ENCODE measurements at places on chromosomes 3 and 15. TPM values are rescaled to one million over a fixed set of nuclear protein-coding genes. Genes with fewer than 3 reads are reported as not detected.
A peak's percentile ranks its signal among the peaks of the same experiment; 100 is the strongest.

- no peak for DNase-seq
Observed at GRCh38 chr3:150146991-150147761, 176.5 kb upstream of the PFN2 start.

- peak; percentile 98 for DNase-seq
Observed at GRCh38 chr15:70097321-70098152, at the start of gene TLE3. TLE3 (minus strand) TSS chr15:70097917; CDS start chr15:70096798, 1,119 bp downstream.

- peak; percentile 41 for DNase-seq
Observed at GRCh38 chr15:77022646-77023575, 28.0 kb downstream of the PSTPIP1 start.

The ADAMTS17 gene
- 3.8 TPM for total RNA-seq

GRCh38 chr3:88991496-88991895, 115.9 kb upstream of the EPHA3 start:
- no peak for DNase-seq

DNA sequence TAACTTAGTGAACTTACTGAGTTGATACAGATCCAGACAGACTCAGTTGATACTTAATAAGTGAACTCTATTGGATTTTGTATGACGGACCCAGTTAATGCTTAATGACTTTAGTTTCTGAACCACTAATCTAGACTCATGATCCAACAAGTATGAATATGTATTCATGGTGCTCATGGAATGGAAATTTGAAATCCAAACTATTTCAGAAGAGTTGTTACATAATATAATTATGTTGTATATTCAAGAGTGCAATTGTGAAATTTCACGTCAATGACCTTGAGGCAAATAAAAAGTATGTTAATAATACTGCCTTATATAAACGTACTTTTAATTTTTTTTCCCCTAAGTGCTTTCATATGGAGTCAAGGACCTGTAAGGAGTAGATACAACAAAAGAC, 78.8 kb downstream of the THRB start:
- DNase-seq, result no peak

The MYRIP gene
- 1.9 TPM for total RNA-seq

The CAPN3 gene
- total RNA-seq, result 32.9 TPM

GRCh38 chr15:66775127-66776105, 73.4 kb downstream of the SMAD6 start:
- DNase-seq, result no peak

DNA sequence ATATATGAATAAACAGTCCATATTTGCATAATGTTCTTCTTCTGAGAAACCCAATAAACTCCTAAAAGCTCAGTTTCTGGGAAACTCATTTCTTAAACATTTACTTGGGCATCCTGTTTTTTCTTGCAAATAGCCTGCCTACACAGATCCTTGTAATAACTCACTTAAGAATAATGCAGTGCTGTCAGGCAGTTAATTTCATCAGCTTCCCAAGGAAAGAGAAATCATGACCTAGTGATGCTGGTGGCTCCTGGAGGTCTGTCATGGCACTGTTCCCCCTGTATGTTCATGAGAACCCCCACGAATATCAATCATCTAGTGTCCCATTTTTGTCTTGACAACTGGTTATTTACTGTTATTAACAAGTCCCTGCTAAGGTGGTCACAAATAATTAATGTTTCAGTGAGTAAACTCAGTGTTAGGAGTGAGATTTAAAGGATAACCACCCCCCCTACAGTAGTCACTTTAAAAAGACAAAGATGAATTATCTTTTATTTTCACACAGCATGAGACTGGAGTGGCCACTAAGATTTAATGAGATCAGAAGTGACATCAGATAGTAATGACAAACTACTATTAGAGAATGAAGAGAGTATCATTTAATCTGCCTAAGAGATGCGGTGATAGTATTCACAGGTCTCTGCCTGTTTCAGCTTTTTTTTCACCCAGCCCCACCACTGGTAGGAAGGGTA, 279.5 kb upstream of the NECTIN3 start:
- no peak for DNase-seq

DNA sequence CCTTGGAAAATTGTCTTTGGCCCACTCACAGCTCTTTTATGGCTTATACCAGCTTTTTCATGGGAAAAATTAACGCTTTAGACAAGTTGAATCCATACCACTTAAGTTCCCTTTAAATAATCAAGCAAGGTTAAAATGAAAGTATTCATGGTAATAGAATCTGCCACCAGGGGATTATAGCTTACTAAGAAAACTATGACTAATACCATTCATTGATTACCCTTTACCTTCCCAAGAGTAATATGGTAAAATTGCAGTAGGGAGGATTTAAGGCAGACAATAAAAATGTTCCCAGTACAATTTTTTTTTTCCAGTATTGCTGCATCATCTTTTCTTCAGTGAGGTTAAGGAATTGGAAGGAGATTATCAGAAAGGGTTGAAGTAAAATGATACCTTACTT, 641.1 kb upstream of the NAALADL2 start:
- DNase-seq, result no peak

DNA sequence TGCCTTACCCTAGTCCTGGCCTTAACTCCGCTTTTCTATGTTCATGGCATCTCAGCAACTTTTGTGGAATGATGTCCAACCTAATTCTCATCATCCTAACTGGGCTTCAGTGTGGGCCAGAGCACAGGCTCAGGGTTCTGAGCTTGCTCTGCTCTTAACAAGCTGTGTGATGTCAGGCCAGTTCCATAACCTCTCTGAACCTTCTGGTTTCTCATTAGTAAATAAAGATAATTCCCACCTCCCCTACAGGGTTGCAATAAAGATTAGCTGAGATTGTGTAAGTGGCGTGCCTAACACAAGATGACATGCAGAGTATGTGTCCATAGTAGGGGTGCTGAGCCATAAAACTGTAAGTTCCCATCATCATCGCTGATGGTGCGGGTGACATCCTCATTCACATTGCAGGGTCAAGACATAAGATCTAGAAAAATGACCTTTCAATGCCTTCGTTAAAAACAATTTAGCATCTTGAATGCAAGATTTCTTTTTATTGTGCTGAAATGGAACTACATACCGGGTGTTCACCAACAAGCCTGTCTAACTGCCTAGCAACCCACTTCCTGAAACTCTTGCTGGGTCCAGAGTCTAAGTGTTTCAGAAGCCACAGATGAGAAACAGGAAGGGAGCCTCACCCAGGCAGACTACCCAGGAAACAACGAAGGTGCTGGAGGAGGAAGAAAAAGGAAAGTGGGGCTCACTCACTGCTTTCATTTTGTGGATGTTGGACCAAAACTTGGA, 36.2 kb downstream of the CDCP1 start:
- no peak for DNase-seq

- DNase-seq, result no peak
Observed at GRCh38 chr3:185561958-185562357, 9.6 kb upstream of the LIPH start.

DNA sequence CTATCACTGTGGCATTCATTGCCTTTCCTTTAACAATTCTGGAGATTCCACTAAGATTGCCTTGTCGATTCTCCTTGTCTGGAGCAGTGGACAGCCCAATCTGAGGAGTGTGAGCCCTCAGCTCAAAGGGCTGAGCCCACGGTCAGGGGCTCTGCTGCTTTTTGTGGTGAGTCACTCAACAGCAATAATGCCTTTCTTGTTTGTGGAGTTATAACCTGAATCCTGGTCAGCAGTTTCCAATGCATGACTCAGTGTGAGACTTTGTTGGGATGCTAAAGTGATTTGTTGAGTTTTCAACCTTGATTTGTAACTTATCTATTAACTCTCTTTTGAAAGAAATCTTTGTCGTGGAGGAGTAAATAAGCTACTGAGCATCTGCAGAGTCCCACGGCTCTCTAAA, 183.5 kb downstream of the TJP1 start:
- no peak for DNase-seq

The P3H2 gene
- 29.1 TPM for total RNA-seq

DNA sequence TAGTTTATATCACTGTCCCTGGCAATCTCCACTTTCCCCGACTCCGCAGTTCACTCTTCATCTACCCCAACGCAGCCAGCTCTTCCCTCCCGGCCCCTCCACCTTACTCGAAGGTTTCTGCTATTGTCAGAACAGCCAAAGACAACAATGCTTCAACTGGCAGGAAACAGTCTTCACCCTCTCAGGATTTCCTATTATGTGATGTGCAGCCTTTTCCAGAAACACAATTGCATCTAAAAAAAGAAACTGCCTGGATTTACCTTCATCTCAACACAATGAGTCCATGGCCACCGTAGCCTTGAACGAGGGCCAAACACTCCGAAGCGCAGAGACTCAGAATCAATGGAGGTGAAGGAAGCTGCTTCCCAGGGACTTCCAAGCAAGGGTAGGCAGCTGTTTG, 182.1 kb upstream of the TSC22D2 start:
- DNase-seq, result no peak

GRCh38 chr3:149414557-149415231, 37.2 kb upstream of the TM4SF1 start:
- DNase-seq, result no peak

The CCDC80 gene
- 247 TPM for total RNA-seq

- DNase-seq, result no peak
Observed at GRCh38 chr3:114499976-114500375, 206.1 kb downstream of the TIGIT start.

DNA sequence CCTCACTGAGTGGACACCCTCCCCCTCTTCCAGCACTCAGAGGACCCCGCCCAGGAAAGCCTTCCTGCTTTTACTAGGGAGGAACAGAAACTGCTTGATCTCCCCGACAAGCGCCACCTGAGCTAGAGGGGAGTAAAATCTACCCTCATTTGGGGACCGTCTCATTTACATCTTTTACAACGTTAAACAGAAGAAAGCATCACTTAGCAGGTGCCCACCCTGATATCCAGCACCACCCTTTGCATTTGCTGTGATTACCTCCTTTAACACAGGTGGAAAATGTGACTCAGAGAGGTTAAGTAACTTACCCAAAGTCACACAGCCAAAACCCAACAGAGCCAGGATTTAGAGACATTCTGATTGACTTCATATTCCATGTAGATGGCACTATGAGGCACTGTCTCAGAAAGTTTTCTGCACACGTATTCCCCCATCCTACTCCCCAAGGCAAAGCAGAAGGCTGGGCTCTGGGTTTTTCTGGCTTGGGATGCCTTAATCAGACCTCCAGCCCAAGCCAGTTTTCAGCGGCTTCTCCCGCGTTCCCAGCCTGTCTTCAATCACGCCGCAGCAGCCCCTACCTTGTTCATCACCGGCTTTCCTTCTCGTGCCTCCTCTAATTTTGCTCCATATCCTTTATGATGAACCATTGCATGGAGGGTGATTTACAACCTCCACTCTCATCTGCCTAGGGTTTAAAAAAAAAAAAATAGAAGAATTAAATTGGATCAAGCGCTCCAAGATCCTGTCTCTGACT, 314.6 kb upstream of the PROK2 start:
- no peak for DNase-seq

The ZIC4 gene
- not detected for total RNA-seq

- DNase-seq, result no peak
Observed at GRCh38 chr15:92189166-92189565, 204.5 kb upstream of the ST8SIA2 start.

- no peak for DNase-seq
Observed at GRCh38 chr15:96300836-96301235, 29.7 kb upstream of the NR2F2 start.

The ROPN1 gene
- total RNA-seq, result not detected

The IP6K1 gene
- 42.1 TPM for total RNA-seq

The LRRN1 gene
- 25.1 TPM for total RNA-seq

The SPTBN5 gene
- total RNA-seq, result 2.2 TPM

DNA sequence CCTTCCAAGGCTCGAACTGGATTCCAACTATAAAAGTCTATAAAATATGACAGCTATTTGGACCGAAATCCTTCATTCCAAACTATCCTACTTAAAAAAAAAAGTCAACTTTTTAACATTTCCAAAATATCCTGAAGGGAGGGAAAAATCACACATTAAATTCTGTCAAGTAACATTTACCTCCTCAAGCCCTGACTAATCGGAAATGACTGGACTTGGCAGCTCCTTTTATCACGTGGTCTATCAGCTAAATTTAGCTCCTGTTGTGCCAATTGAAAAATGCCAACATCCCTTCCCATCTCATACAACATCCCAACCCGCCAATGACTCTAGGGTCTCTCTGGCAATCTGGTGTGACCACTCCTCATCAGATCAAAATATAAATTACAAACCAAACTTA, 297.9 kb downstream of the FHIT start:
- DNase-seq, result no peak

The POTEB2 gene
- not detected for total RNA-seq

GRCh38 chr3:14918356-14918860, 29.0 kb upstream of the NR2C2 start:
- DNase-seq, result no peak

The SEMA3F gene
- 26.0 TPM for total RNA-seq

DNA sequence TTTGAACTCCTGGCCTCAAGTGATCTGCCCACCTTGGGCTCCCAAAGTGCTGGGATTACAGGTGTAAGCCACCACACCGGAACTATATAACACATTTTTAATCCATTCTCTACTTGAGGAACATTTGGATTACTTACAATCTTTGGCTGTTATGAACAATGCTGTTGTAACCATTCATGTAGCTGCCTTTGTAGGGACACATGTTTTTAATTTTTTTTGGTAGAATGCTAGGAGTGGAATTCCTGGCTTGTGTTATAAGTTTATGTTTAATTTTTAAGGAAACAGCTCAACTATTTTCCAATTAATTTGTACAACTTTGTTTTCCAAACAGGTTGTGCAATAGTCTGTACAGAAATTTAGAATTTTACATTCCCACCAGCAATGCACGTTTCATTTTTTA, 51.7 kb downstream of the GPR149 start:
- DNase-seq, result no peak

DNA sequence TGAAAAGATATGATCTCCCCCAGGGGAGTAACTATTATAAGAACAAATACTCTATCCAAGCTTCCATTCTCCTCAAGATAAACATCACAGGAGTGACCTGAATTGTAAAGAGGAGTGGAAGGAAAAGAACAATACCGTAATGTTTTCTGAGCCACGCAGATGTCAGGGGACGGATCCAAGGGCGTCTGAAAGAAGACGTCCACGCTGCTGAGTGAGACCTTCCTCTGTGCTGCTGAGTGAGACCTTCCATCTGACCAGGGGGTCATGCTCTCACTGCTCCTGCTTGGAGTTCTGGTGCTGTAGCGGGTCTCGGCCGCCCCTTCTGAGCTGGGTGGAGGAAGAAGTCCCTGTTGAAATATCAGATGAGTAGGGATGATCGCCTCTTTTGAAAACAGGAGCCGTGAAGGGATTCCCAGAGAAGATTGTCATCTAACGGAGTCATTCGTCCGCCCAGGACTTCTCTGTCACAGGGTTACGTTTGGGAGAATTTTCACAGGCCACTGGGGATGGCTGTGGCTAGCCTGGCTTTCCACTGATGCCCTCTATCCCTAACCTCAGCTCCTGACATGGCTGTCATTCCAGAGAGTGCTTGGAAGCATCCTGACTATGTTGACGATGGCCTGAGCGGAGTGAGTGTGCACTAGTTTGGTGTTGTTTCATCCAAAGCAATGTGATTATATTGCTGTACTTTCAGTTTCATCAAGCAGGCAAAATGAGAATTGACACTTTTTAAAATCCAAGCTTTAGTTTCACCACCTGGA, 184.9 kb downstream of the APBA2 start:
- DNase-seq, result no peak

The ACKR2 gene
- total RNA-seq, result 7.9 TPM

GRCh38 chr3:127119693-127120464, 73.1 kb upstream of the PRR23E start:
- no peak for DNase-seq

GRCh38 chr3:154598166-154598565, 168.2 kb upstream of the GPR149 start:
- no peak for DNase-seq

The ANKUB1 gene
- total RNA-seq, result 2.2 TPM

GRCh38 chr15:36484038-36484778, 95.2 kb upstream of the CDIN1 start:
- no peak for DNase-seq

Measured in left lung (tissue), 14 donors.